ENCODE measurements at places on chromosomes 3 and 15. TPM values are rescaled to one million over a fixed set of nuclear protein-coding genes. Genes with fewer than 3 reads are reported as not detected.

GRCh38 chr3:43859766-43860165 is 169.0 kb downstream of the ABHD5 start:
- no peak for DNase-seq

MUC20 gene
- 3.5 TPM for total RNA-seq

AADACL2 gene
- not detected for total RNA-seq

- no peak for DNase-seq
Observed at GRCh38 chr3:64304828-64305410, 79.7 kb upstream of the PRICKLE2 start.

- DNase-seq = no peak
Observed at GRCh38 chr3:183918178-183918577, 33.5 kb upstream of the PARL start.

WNT5A gene
- 14.5 TPM for total RNA-seq

- DNase-seq = no peak
Observed at GRCh38 chr15:97383516-97383915, 577.0 kb upstream of the ARRDC4 start.

ITGB5 gene
- total RNA-seq = 101 TPM

PAQR5 gene
- 16.7 TPM for total RNA-seq

DNA sequence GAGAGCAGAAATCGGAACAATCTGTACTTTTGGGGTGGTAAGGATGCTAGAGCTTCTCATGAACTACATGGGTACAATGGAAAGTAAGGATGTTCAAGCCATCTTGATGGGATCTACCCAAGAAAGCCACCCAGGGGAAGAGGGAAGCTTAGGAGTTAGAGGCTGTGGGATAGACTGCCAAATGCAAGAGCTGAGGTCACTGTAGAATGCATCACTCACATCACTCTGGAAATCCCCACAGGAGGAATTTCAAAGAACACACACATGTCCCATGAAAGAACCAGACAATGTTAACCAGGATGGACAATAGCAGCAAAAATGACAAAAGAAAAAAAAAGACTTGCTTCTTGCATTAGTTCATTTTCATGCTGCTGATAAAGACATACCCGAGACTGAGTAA is 32.8 kb upstream of the UBE2E2 start:
- no peak for DNase-seq

DAZL gene
- not detected for total RNA-seq

SCAMP2 gene
- total RNA-seq = 64.4 TPM

ST8SIA2 gene
- total RNA-seq = not detected

Data from MCF 10A (cell line).